ENCODE measurements at places on chromosomes 3 and 15.

DNA sequence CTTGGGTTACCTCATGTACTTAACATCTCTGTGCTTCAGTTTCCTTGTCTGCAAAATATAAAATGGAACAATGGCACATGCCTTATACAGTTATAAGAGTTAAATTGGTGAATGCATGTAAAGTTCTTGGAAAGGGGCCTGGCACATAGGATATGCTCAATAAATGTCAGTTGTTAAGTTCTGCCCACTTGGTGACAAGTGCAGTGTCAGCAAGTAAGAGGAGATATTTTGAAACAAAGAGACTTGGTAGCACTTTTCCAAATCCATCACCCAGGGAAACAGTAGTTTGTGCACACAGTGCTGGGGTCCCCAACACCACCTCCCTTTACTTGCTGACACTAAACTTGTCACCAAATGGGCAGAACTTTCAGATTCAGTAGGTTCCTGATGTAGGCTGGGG lies 19.1 kb downstream of the LRRC31 start:
- DNase-seq = no peak

GRCh38 chr3:21256932-21257331 lies 494.1 kb downstream of the ZNF385D start:
- peak; percentile 57 for DNase-seq

- DNase-seq = no peak
These were observed 161.5 kb downstream of the FOXP1 start for GRCh38 chr3:71421820-71422566.

GRCh38 chr3:115877615-115877899 lies 254.2 kb downstream of the GAP43 start:
- DNase-seq = no peak

- no peak for DNase-seq
These were observed 7.0 kb downstream of the HDGFL3 start for GRCh38 chr15:83200589-83200988.

DNA sequence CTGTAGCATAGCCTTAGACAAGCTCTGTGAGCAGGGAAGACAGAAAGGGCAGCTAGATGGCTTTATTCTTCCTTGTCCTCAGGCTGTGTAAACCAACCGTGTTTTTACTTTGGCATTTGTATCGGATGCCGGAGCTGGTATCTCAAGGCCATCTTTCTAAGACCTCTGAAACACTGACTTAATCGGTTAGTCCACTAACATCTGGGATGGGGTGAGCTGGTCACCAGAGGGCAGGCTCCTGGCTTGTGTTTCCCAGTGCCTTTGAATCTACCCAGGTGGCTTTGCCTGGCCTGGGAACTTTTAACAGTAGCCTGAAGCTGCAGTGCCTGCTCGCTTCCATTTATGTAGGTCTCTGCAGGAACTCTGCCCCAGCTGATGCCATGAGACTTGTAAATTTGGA lies 252.7 kb downstream of the NR1D2 start:
- DNase-seq = no peak

DNA sequence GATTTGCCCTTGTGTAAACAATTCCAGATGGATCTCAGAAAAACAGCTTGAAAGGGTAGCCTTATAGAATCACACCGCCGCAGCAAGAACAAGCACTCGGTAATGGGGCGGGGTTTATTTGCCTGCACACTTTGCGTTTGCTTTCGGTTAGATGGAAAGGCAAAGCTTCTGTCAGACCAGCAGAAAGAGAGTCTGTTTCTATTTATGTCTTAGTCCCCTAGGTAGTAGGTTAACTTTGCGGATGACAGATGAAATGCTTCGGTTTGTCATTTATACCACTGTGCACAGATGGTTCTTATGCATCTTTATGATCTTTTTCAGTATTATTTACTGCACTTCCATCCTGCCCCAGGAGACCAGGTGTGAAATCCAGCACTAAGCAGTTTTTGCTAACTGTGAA lies 62.2 kb downstream of the PYDC2 start:
- DNase-seq = no peak

DNA sequence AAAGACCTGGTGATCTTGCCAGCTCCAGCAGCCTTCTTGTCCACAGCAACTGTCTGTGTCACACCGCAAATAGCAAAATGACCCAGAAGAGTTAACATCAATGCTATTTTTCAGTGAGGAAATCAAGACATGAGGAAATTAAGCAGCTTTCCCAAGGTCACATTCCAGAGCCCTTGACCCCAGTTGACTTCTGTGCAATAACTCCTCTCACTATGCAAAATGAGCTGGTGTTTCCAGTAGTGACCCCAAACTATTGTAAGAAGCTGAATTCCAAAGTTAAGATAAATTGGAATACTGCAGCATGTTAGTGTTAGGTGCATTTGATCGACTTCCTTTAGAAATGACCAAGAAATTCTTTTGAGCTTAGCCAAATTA lies 172.8 kb upstream of the SNTN start:
- DNase-seq = no peak

- DNase-seq = no peak
These were observed 57.9 kb downstream of the ACAP2 start for GRCh38 chr3:195384952-195385351.

- DNase-seq = no peak
These were observed 14.2 kb downstream of the CHRM5 start for GRCh38 chr15:33982516-33982915.

GRCh38 chr3:18442756-18443664 lies 17.9 kb upstream of the SATB1 start:
- no peak for DNase-seq

DNA sequence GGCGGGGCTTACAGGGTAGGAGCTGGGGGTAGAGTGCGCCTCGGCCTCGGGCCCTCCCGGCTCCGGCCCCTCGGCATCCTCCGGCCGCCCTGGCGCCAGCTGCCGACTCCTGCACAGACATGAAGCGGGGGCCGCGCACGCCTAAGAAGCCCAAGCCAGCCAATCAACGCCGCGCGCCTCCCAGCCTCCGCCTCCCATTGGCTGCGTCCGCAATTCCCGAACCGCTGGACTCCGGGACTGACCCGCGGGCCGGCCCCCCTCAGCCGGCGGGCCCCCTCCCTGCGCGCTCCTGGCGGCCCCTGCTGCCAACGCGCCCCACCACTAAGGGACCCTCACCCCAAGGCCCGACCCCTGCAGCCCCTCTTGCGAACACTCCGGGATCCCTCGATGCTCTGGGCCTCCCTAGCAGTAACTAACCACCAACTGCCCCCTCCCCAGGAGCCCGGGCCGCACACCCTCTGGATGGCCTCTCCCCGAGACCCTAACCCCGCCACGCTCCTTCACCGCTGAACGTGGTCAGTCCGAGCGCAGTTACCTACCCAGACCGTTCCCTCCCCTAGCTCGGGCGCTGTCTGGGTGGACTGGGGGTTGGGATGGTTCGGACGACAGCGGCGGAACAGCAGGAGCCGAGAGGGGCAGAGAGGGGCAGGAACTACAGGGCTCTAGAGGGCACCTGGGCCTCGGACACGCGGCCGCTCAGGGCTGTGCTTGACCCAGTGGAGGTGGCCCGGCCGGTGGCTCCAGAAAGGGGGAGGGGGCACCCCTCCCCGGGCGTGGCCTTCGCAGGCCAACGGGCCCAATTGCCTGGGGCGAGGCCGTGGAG lies 5.0 kb downstream of the GATA2 start:
- peak; percentile 95 for DNase-seq

Measured in ureter (tissue), 1 donor.